ENCODE measurements at places on chromosomes 11 and 22.

DNA sequence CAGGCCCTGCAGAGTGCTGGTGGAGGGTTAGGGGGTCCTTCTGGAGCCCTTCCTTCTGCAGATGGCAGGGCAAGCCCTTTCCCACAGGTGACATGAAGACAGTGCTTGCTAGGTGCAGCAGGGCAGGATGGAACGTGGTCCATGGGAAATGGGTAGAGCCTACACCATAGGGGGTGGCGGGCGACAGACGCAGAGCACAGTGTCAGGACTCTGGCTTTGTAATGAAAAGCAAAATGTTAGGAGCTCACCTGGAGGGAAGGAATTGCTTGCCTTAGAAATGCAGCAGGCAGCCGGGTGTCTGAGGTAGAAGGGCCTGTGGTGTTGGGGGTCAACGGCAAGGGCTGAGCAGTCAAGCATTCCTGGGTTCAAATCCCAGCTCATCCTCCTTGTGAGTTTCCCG is 54.9 kb downstream of the ARHGAP8 start:
- no peak for DNase-seq

GRCh38 chr22:41834005-41834944 is 1.4 kb downstream of the SREBF2 start:
- DNase-seq = no peak

DNA sequence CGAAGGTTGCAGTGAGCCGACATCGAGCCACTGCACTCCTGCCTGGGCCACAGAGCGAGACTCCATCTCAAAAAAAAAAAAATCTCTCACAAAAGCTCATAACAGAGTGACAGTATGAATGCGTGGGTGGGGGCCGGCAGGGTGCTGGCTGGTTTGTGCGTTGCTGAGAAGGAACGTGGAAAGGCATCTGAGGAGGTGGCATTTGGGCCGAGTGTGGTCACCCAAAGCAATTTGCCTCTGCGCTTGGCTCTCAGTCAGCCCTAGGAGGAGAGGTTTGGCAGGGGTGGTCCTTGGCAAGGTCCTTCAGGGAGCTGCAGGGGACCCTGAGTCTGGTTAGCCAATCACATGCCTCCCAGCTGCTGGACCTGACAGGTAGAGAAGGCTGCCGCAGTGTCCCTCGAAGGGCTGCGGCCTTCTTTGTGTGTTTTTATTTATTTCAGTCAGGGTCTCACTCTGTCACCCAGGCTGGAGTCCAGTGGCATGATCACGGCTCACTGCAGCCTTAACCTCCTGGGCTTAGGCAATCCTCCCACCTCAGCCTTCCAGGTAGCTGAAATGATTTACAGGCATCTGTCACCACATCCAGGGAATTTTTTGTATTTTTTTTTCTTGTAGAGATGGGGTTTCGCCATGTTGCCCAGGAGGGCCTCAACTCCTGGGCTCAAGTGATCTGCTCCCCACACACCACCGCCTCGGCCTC is 23.5 kb upstream of the OSBPL5 start:
- DNase-seq = no peak

DNA sequence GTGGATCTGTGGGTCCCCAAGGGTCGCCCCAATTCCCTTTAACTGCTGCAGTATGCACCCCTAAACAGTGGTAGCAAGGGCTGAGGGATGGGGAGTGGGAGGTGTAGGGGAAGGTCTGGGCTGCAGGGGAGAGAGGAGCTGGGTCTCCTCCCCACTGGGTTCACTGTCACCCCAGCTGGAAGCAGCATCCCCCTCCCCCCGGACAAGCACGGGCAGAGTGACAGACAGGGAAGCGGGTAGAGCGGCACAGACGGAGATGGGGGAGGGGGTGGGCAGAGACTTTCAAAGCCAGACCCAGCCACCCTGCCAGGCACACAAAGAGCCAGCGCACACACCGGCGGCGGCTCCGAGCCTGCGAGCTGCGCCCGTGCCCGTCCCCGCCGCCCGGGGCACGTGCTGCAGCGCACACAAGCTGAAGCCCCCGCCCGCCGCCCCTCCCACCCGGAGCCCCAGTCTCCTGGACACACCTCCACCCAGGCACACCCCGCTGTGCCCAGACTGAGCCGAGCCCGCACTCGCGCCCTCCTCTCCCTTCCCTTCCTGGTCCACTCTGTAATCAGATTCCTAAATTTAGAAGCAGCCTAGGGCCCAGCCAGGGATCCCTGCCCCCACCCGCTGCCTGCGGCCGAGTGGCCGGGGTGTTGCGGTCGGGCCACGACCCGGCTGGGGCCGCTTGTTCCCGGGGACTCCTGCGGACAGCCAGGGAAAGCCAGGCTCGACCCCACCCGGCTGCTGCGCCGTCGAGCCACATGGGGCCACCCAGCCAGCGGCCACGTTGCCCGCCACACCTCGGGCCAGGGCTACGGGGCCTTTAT is 935 bp upstream of the RCOR2 start:
- peak; percentile 48 for DNase-seq

GRCh38 chr11:95762534-95762933 is 27.0 kb downstream of the FAM76B start:
- DNase-seq = no peak

GRCh38 chr22:33922349-33922681 is 2.0 kb upstream of the LARGE1 start:
- DNase-seq = no peak

DNA sequence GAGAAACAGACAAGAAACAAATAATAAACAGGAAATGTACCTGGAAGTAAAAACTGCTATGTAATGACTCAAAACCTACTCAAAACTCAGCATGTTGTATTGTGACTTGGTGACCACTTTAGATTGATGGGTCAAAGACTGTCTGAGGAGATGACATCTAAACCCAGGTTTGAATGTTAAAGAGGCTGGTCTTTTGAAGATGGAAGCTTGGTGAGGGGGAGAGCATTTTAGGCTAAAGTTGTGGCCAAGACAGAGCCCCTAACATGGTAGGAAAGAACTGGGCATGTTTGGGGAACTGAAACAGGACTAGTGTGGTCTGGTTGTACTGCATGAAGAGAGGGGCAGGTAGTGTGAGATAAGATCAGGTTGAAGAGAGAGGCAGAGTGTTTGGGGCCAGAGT is 85.3 kb upstream of the MYO18B start:
- peak; percentile 14 for DNase-seq

GRCh38 chr11:126438272-126438671 is 82.8 kb downstream of the ST3GAL4 start:
- DNase-seq = no peak

DNA sequence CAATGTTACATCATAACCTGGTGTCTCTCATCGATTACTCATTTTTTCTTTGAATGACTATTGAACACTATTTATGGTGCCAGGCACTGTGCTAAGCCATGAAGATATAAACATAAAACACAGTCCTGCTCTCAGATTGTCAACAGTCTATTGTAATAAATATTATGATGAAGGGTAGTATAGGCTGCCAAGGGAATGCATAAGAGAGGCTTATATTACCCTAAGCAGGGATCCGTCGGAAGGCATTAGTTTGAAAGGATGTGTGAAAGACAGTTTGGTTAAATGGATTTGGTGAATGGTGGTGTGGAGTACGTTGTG is 7.2 kb upstream of the CCDC90B start:
- no peak for DNase-seq

- no peak for DNase-seq
Measured at GRCh38 chr11:27505781-27506180, 788 bp downstream of the LIN7C start.

- no peak for DNase-seq
Measured at GRCh38 chr11:77510095-77510494, 36.2 kb upstream of the PAK1 start.

DNA sequence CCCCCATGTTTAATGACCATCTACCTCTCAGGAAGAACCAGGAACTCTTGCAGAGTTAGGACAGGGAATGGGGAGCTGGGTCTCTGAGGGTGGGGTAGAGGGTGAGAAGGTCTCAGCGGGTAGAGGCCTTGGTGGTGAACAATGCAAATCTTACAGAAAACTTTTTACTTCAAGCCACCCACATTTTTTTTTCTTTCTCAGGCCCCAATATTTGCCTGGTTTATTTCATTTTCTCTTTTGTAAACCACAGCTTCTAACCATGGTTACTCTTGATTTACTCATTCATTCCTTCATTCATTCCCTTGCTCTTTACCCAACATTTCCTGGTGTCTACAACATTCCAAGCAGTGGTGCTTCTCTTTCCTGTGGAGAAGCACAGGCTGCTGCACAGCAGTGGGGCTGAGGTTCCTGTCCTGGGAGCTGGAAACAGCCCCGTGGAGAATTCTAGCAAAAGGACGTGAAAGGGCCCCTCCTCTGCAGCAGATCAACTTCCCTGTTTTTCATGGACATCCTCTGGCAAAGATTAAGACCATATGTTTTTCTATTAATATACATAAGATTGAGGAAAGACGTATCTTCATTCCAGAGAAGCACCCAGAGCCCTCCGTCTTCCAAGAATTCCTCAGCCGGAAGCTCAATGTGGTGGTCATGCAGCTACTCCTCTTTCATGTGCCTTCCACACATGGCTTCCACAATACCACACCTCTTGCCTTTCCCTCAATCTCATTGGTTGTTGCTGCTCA is 224.4 kb upstream of the SESN3 start:
- no peak for DNase-seq

- DNase-seq = peak; percentile 35
Measured at GRCh38 chr11:111378861-111379601, at the start of gene POU2AF1. Gene POU2AF1 (minus strand): TSS chr11:111379275. CDS start chr11:111379177, 98 bp downstream.

All from GM19239 (cell line).